Activated effector memory CD4-positive, alpha-beta T cell treated with anti-CD3 and anti-CD28 coated beads, Interleukin-2, amount 50 U/mL, for 16 hours (primary cell): ENCODE measurements at places on chromosomes 4 and X.

DNA sequence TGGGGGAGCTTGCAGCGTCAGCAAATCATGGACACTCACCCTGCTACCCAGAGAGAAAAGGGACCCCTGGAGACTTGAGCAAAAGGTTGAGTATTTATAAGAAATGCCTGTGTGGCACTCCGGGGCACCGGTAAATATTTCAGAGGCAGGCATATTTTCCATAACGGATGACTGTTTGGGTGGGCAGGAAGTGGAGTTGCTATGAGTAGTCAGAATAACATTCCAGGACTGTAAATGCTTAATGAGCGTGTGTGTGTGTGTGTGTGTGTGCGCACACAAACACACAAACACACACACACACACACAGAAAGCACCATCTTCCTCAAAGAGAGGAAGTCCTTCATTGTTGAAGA, 74.6 kb downstream of the MXRA5 start:
- no peak for DNase-seq

DNA sequence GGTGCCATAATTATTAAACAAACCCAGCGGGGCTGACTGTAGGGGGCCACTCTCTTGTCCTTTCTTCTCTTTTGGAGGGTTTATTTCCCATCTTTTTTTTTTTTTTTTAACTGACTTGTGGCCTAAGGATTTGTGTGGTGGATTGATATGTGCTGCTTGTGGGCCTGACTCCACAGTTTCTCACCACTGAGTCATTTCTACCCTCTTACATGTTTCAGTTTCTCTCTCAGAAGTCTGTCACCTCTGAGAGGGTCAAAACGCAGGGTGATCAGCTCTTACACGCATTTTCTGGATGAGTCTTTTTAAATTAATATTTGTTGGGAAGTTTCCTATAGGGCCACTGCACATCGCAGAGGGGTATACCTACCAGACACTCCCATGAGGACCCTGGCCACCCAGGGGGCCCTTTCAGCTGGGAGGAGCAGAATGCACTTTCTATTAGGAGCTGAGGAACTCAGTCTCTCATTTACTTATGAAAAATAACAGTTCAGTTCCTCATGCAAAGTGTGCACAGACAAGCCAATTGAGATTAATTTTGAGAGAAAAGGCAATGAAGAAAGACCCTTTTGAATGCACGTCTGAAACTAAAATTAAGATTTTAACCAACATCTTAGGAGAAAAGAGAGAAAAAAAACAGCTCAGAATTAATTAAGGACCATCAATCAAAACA, 407.9 kb downstream of the TECRL start:
- DNase-seq, result no peak

DNA sequence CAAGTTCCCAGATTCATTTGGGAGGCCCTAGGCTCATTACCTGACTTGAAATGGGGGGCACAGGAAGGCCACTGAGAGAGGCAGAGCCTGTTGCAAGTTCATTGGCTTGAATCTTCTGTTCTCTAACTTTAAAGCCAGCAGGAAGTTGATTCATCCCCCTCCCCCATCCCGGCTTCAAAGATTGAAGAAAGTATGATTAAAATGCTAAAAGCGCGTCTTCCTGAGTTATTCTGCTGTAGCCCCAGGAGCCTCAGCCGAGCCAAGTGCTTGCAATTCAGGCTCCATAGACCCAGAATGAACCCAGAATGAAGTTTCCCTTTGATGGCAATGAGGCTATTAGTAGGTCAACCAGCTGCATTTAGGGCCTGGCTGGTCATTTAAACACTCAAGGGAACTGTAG, 14.7 kb downstream of the CHST7 start:
- peak; percentile 72 for DNase-seq

DNA sequence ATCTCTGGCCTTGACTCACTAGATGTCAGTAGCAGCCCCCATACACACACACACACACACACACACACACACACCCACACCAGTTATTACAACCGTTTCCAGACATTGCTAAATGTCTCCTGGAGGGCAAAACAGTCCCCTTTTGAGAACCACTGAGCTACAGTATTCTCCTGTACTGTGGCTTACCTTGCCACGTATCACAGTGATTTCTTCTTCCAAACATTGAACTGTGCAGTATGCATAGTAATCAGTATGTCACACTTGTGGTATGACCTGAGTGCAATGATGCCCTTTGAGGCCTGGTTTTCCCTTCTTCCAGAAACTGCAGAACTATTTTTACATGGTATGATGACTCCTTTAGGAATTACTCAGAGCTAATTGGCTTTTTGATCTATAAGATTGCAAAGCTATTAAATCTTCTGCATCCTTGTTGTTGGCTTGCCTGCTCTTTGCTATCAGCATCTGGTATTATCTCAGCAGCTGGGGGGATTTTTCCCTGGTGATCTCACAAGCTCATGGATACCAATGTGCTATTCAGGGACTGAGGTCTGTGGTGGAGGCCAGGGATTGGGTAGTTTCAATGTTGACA, 3.6 kb upstream of the THOC2 start:
- no peak for DNase-seq

DNA sequence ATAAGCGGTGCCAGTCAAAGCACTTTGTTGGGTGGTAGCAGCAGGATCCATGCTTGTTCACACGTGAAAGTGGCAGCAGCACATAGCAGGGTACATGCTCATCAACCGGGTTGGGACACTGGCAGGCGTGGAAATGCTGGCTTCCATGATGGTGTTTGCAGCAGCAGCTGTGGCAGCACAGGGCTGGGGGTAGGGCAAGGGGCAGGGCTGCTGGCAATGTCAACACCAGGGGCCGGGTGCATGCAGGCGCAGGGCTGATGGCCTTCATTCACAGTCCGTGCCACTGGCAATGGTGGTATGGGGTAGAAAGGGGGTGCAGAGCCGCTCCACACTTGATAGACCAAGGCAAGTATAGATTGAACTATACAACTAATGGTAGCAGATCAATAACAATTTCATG, 374.7 kb upstream of the FAM241A start:
- DNase-seq, result no peak

DNA sequence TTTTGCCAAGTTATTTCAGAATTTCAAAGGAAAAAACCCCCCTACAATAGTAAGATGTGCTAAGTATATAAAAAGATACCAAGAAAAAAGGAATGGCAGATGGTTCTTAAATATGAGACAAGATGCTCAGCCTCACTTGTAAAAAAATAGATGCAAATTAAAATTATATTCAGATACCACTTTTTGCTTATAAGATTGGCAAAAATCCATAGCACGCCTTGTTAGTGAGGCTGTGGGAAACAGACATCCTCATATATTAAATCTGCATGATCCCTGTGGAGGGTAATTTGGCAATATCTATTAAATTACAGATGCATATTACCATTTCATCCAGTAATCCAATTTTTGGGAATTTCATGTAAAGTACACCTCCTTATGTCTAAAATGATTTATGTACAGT, 62.5 kb upstream of the PDHA1 start:
- no peak for DNase-seq

GRCh38 chrX:153674219-153674851, 722 bp upstream of the PNCK start:
- no peak for DNase-seq

- no peak for DNase-seq
These were observed 80.2 kb upstream of the ESX1 start for GRCh38 chrX:104334971-104335370.

DNA sequence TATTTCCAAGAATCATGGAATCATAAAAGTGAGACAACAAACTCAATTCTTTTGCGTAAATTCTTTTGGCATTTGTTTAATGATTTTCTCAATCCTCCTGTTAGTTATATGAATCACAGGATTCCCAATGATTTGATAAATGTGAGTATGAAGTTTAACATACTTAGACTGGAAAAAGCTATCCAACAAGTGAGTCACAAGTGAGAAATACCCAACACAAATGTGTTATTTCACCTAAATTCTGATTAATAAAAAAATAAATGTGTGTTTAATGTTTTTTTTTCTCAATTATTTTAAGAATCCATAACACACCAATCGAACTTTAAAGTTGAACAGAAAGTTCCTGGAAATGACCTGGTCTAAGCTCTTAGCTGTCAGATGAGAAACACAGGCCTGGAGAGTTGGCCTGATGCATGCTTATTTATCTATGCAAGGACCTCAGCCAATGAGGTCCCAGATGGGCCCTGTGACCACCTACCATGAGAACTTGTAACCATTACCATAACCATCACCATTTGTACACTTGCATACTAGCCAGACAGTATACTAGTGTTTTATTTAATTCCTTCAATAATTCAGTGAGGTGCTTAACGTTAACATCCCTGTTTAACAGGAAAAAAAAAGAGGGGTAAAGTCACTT, 386.7 kb downstream of the SPRY1 start:
- DNase-seq, result no peak

DNA sequence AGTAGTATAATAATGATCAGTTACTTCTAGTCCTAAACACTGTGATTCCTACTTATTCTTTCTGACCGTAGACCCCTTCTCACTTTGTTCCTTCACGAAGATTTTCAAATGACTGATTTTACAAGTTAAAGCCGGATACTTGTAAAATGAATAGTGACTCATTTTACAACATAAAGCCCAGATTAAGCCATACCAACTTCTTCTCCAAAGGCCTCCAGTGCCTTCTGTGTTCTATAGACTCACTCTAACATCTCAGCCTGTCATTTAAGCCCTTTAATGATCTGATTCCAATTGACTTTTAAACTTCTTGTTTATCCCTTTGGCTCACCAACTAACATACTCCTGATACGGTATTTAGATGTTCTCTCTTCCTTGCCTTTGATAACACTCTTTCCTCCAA, 480.0 kb upstream of the HS3ST1 start:
- no peak for DNase-seq

- no peak for DNase-seq
These were observed 7.0 kb downstream of the AWAT1 start for GRCh38 chrX:70241501-70241900.

- no peak for DNase-seq
These were observed 208.0 kb downstream of the ENOX2 start for GRCh38 chrX:130694983-130695382.

- no peak for DNase-seq
These were observed 942.3 kb upstream of the SLIT2 start for GRCh38 chr4:19309378-19309777.

DNA sequence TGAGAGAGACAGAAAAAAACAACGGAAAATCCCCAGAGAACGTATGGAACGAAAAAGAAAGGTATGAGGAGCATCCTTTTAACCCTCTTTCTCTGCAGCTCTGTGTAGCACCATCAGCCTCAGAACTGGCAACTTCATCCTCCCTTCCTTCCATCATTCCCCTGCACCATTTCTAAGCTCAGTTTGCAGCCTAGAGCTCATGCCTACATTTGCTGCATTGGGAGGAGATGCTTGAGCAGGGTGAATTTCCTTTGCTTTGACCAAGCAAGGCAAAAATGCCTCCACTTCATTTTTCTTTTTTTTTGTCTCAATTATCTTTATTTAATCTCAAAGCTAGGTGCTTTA, 67.9 kb downstream of the ANK2 start:
- DNase-seq, result no peak

GRCh38 chr4:8913858-8914460, 42.3 kb upstream of the HMX1 start:
- peak; percentile 44 for DNase-seq

GRCh38 chr4:84379917-84380641, 119.0 kb downstream of the NKX6-1 start:
- no peak for DNase-seq

- DNase-seq, result no peak
These were observed 63.4 kb downstream of the CLDN34 start for GRCh38 chrX:10030570-10030969.

GRCh38 chr4:153045111-153045982, 109.2 kb downstream of the FHDC1 start:
- no peak for DNase-seq

- DNase-seq, result no peak
These were observed 35.3 kb upstream of the GPM6B start for GRCh38 chrX:13852001-13852695.

DNA sequence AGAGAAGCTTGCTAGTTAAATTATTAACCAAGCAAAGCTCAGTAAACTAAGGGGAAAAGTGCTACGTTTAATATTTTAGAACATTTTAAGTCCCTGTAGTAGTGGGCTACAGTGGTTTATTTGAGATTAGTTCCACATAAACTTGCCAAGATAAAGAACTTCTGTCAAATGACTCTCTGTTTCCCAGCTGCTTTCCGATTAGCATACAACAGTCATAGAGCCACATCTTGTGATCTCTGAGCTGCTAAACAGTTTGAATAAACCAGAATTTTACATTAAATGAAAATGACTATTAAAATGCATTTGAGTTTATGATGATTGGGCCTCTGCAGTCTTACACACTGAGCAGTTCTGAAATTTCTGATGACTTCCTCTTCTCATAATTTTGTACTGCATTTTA, 568.5 kb downstream of the IQCM start:
- no peak for DNase-seq

DNA sequence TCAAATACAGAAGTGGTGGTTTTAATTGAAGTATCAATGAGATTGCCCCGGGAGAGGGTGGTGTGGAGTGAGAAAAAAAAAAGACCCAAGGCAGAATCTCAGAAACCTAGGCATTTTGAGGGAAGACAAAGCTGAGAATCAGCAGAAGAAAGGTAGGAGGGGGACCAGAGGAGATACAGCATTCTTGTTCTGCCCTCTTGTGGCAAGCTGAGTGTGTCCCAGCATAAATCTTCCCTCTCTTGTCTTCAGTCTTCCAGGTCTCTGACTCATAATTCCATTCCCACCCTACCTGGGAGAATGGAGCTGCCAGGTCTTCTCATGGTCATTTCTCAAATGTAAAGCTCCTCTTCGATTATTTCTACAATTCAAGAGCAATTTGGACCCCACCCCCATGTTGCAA, 32.7 kb upstream of the MAGED1 start:
- DNase-seq, result no peak

- no peak for DNase-seq
These were observed 150.9 kb downstream of the SLC10A7 start for GRCh38 chr4:146370841-146371240.

DNA sequence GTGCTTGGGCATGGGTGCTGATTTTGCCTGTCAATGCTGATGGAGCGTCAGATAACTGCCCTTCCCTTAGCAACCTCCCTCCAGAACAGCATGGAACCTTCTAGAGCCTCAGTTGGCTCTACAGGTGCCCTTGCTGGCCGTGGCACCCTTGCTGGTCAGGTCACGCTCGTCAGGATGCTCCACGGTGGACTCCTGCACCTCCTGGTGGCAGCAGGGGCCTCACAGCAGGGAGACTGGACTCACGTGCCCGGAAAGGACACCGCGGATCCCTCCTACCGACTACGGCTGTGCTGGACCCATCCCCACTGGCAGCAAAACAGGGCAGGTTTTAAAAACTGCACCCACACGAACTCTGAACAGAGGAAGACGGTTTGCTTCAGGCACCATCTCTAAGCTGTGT, 82.1 kb upstream of the AFAP1 start:
- DNase-seq, result no peak

- no peak for DNase-seq
These were observed 100.2 kb upstream of the PGRMC2 start for GRCh38 chr4:128387600-128388351.

DNA sequence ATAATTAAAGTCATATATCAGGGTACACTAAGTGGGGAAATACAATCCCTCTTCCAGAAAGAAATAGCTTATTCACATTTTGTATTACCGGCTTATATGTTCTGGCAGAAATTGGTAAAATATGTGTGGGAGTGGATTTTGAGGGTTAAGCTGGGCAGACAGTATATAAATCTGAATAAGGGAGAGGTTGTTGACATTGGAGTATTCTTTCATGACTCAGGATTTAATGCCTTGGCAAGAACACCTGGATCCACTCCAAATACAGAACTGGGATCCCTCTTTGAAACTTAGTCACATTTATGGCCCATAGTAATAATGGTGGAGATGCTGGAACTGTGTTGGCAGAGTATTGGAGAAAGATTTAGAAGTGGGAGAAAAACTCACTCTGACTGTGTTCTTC, 54.3 kb upstream of the TET2 start:
- DNase-seq, result no peak
